ENCODE measurements at places on chromosomes 3 and 15.

DNA sequence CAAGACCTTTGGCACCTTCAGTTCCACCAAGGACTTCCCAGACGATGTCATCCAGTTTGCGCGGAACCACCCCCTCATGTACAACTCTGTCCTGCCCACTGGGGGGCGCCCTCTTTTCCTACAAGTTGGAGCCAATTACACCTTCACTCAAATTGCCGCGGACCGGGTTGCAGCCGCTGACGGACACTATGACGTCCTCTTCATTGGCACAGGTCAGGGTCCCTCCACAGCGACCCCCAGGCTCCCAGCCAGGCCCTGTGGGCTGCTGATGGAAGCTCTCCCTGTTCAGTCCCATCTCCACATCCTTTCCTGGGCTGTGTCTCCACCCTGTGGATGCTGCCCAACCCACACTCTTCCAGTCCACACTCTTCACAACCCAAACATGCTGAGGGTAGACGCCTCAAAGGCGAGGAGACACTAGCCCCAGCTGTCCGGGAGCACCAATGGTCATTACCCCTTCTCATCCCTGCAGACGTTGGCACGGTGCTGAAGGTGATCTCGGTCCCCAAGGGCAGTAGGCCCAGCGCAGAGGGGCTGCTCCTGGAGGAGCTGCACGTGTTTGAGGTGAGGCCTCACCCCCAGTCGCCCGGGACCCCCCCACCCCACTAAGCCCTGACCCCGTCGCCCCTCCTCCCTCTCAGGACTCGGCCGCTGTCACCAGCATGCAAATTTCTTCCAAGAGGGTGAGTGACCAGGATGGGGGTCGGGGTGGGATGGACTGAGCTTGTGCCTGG, 4.3 kb upstream of the LSMEM2 start:
- peak; percentile 70 for DNase-seq

GRCh38 chr3:115580566-115580965, 42.7 kb upstream of the GAP43 start:
- DNase-seq: no peak

- no peak for DNase-seq
Measured at GRCh38 chr3:190073264-190074008, 47.3 kb downstream of the P3H2 start.

GRCh38 chr3:117485841-117486240, 776.3 kb downstream of the TUSC7 start:
- DNase-seq: no peak

DNA sequence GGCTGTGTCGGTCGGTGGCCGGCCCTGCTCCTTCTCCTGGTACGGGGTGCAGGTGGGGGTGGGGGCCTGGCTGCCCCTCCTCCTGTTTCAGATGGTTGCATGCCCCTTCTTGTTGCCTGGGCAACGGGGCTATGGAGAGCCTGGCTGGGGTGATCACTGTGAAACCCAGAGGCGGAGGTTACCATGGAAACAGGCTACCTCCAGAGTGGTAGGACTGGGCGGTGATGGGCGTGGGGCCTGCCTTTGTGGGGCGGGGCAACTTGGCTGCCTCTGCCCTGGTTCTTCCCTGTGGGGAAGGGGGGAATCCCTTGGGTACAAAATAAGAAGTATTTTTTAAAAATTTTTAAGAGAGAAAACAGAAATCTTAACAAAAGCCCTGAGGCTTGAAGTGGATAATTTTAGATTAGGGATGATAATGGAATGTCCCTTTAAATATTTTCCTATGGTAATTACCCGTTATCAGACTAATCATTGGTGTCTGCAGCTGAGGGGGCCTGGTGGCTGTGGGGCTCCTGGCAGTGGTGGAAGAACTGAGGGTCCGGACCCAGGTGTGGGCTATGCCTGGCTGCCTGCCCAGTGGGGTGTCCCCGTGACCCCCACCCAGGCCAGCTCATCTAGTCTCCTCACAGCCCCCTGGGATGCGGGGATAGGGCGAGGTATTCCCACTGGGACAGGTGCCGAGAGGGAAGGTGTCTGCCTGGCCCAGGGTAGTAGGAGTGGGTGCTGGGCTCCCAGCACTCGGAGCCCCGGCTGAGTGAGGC, 32.5 kb downstream of the PLXNA1 start:
- peak; percentile 31 for DNase-seq

DNA sequence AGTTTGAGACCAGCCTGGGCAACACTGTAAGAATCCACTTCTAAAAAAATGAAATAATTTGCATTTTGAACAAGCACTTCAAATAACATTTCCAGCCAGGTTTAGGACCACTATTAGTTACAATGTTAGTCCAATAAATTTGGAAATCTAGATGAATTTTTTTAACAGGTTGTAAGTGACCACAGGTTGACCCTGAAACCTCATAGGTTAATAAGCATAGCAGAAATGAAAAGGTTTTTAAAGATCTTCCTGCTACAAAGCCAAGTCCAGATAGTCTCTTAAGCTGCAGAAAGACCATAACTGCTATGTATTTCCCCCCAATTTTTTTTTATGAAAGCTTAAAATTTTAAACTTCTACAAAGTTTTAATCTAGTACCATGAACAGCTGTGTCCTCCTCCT, 1.5 kb upstream of the NIT2 start:
- DNase-seq: no peak

DNA sequence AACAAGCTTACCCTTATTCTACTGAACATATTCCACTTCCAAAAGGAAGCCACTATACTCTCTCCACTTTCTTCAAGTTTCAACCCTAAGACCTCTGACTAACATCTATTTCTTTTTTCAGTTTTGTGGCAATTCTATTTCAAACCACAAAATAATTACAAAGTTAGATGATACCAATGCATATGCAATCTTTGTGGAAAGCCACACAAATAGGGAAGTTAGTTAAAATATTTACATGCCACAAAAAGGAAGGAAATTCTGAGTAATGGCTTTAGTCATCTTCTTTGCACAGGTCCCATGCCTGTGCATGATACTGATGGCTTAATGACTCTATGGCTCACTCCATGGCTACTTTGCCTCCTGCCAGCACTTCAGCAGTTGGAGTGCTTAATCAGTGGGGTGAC, 57.0 kb upstream of the MCTP2 start:
- peak; percentile 65 for DNase-seq

DNA sequence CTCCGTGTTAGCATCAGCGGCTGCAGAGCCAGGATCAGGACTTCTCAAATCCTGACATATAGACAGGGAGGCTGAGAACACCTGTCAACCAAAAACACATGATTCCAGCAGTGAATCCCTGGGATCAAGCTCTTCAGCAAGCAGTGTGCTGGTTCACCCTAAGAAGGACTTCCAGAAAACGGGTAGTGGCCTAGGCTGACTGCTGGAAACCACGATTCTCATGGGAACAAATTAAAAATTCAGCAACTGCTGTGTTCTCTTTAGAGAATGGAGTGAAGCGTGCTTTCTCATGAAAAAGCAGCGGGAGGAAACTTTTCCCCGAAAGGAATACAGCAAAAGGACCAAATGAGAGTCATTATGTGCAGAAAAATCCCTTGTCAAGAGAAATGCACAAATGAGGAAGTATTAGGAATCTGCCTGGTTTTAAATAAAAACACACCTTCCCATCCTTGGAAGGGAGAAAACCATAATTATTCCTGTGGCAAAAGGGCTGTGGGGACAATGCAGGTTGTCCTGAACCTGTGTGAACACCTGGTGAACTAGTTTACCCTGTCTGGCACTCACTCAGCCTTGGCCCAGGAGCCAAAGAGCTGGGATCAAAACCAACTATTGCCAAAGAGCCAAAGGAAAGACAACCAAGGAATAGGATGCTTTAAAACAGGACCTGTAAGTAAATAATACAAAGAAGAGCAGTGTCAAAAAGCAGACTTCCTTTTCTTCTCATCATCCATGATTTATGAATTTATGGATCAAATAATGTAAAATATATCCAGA, 13.4 kb downstream of the IL12A start:
- no peak for DNase-seq

- peak; percentile 5 for DNase-seq
Measured at GRCh38 chr3:6799264-6799915, 61.5 kb upstream of the GRM7 start.

- DNase-seq: no peak
Measured at GRCh38 chr3:133849346-133849745, 43.7 kb downstream of the SRPRB start.

DNA sequence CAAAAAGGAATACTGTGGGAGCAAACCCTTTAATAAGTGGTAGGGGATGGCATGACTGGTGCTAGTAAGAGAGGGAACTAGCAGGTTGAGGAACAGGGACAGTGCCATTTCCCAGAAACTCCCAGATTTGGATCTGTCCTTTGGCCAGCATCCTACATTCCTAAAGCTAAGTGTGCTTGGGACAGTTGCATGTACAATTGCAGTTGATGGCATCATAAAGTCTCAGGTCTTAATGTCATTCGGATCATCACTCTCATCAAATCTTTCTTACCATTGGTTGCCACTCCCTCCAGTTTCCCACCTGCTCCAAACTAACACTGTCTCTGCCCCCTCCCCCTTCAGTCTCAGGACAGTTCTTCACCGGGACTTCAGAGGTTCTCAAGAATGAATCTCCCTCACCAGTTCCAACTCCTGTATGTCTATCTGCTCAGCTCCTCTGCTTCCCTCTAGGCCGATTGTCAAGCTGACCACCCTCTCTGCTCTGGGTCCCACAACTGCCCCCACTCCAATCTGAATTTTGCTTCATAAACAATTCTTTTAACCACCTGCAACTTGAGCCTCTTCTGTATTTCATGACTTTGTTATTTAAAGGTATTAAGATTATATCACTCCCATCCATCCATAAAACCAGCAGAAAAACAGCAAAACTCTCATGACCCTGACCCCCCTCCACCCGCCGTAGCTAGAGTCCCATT, 260.8 kb downstream of the CGGBP1 start:
- no peak for DNase-seq

- no peak for DNase-seq
Measured at GRCh38 chr3:135226057-135226456, 431.0 kb downstream of the EPHB1 start.

GRCh38 chr15:69713726-69714559, 261.3 kb downstream of the RPLP1 start:
- DNase-seq: no peak

GRCh38 chr15:29596266-29596665, 226.0 kb downstream of the TJP1 start:
- no peak for DNase-seq

DNA sequence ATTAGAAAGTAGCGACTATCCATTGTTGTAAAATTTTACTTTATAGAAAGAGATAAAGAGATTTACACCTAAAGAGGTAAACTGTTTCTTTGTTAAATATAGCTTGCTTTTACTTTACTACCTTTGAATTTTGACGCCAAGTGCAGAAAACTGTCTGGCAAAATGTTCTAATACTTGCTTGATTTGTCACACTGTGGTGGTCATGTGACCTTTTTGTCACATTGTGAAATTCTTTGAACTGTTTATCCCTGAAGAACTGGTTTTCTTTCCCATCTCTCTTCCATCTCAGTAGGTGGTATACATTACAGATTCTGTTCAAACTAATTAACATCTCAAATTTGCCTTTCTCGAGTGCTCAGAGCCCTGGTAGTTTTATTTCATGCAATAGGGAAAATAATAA, 327.4 kb downstream of the NAALADL2 start:
- DNase-seq: no peak

DNA sequence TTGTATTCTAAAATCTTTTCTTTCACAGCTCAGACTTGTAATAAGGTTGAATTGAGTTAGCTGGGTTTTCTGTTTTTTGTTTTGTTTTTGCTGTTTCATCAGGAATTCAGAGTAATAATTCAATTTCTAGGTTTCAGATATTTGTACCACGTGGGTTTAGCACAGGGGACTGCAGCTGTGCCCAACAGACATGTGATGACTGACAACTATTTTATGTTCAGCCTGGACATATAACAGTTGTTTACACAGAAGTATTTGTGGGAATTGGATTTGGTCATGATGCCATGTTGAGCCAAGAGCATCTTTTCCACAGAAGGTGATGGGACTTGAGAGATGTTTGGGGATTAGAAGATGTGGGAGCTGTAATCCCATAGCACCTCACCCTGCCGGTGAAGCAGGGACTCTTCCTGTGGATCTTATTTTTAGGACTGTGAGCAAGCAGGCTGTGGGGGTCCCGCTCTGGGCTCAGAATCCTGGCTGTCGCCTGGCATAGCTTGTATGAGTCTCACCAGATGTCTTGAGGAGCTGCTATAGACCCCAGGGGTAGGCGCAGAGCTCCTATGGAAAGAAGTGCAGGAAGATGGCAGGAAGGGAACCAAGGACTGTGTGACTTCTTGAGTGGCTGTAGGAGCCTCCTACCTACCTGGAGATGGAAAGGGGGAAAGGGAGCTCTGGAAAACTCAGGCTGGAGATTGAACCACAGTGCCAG, 23.7 kb downstream of the PXYLP1 start:
- no peak for DNase-seq

DNA sequence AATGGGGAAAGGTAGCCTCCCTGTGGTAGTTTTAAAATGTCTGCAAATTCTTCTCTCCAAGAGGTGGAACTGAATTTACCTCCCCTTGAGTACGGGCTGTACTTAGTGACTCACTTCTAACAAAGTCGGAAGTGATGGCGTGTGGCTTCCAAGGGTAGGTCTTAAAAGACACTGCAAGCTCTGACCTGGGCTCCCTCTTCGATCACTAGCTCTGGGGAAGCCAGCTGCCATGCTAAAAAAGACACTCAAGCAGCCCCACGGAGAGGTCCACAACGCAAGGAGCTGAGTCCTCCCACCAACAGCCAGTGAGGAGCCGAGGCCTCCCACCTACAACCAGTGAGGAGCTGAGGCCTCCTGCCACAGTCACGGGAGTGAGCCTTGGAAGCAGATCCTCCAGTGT, 122.0 kb upstream of the HACD2 start:
- DNase-seq: no peak

DNA sequence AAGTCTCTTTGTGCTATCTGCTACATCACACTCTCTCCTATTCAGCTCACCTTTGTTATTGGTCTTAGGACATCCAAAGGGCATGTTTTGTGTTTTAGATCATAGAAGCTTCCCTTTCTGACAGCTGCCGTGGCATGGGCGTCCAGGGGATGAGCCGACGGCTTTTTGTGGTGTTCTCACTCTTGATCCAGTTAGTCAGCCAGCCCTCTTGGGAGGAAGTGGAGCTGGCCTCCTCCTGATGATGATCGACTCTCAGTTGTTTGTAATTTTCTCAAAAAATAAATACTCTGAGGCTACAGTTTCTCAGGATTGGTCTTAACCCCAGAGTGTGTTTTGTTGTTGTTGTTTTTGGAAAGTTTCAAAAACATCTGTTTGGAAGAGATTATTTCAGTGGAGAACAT, 34.4 kb downstream of the BOC start:
- DNase-seq: no peak

DNA sequence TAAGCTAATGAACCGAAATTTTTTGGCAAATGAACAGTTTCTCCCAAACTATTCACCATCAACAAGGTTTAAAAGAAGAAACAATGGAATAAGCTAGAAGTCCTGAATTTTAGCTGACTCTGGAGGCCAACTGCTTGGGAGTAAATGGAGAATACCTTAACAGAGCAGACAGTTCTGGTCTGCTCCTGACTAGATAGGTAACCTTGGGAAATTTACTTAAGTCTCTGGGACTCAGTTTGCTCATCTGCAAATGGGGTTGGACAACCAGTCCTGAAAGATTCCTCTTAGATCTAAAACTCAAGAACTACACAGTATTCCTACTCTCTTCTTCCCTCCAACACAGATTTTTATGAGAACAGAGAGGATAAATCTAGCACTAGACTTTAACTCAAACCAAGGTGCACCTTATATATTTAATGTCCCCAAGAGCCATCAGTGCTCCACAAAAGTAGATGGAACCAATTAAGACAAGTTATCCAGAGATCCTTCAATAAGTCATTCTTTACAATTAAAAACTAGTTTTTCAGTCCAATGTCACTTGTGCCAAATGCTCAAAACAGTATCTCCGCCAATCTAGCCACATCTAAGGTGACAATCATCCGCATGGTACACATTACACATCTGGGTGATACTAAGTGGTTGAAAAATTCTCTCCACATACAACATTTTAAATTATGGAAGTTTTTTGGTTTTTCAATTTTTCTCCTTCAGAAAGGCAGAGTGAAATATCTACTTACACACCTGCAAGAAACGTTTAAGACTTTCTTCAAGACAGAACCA, 1.5 kb downstream of the RHOA start:
- DNase-seq: no peak

Data from germinal center (tissue), 1 donor.